ENCODE measurements at places on chromosomes 2 and 18.

GRCh38 chr2:190646780-190647522, 1.9 kb upstream of the NAB1 start:
- DNase-seq = no peak

DNA sequence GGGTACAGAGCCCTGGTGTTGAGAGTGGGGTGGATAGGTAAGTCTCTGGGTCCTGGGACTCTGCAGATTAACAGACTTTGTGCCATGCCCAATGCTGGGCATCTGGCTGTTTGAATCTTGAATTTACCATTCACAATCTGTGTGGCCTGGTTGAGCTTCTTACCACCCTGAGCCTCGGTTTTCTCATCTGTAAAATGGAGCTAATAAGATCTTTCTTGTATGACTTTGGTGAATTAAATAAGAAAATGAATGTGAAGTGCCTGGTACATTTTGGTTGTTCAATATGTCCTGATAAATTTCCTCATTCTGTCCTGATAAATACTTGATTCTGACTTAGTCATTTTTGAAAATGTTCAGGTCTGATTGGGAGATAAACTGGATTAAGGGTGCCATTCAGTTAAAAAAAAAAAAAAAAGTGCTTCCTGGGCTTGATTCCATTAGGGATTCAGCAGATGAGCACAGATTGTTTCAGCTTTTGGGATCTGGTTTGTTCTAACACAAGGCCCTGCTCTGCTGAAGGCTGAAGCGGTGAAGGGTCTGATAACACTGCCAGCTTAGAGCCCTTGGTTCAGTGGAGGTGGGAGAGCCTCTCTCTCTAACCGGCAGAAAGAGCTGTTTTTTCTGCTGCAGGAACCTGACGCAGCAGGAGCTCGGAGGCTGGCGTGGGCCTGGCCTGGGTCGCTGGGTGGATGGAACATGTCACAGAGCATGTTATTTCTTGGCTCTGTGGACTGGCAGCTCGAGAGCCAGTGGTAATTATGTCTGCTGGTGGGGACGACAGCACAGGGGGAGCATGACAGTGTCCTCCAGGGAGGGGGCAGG, 84.5 kb upstream of the MCFD2 start:
- no peak for DNase-seq

GRCh38 chr2:120367649-120368048, 21.7 kb downstream of the INHBB start:
- DNase-seq = no peak

- no peak for DNase-seq
Observed at GRCh38 chr2:109275120-109276012, 146.4 kb downstream of the SH3RF3 start.

GRCh38 chr2:5695654-5696403, 3.6 kb downstream of the SOX11 start:
- DNase-seq = no peak

DNA sequence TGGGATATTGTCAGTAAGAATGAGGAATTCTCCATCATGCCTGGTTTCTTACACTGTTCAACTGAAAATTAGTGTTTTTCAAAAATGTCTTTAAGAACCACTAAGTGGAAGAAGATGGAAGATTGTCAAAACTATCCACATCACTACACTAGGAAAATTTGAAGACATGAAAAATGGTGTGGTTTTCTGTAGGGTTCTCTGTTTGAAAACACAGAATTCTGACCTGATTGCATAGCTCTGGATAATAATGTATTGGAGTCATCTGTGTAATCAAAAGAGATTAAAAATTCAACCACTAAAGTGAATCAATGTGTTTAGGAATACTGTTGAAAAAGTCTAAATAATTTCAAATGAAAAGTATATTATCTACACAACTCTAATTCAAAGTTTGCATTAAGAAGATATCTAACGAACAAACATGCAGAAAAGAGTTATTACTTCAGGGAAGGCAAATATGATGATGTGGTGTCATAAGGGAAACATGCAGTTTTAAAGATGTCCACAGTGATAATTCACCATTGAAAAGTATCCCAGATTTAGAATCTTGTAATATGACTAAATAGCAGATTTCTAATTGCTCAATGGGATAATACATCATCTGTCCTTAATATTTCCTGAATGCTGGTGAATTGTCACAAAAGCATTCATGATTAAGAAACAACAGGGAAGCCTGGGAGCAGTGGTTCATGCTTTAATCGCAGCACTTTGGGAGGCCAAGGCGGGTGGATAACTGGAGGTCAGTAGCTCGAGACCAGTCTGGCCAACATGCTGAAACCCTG, 116.9 kb downstream of the ERBB4 start:
- DNase-seq = no peak

- no peak for DNase-seq
Observed at GRCh38 chr18:10590412-10590811, 64.6 kb downstream of the NAPG start.

- no peak for DNase-seq
Observed at GRCh38 chr18:21444465-21445212, 155.9 kb downstream of the ESCO1 start.

Measured in stimulated activated CD4-positive, alpha-beta T cell treated with anti-CD3 and anti-CD28 coated beads, Interleukin-15, amount 100 ng/mL, for 1 hour (primary cell).